ENCODE measurements at places on chromosomes 3 and 15. TPM values are rescaled to one million over a fixed set of nuclear protein-coding genes. Genes with fewer than 3 reads are reported as not detected.

GRCh38 chr15:71883447-71883846 lies 73.1 kb downstream of the NR2E3 start:
- DNase-seq, result no peak

GRCh38 chr3:173411375-173411973 lies 13.9 kb downstream of the NLGN1 start:
- DNase-seq, result peak; percentile 75

DNA sequence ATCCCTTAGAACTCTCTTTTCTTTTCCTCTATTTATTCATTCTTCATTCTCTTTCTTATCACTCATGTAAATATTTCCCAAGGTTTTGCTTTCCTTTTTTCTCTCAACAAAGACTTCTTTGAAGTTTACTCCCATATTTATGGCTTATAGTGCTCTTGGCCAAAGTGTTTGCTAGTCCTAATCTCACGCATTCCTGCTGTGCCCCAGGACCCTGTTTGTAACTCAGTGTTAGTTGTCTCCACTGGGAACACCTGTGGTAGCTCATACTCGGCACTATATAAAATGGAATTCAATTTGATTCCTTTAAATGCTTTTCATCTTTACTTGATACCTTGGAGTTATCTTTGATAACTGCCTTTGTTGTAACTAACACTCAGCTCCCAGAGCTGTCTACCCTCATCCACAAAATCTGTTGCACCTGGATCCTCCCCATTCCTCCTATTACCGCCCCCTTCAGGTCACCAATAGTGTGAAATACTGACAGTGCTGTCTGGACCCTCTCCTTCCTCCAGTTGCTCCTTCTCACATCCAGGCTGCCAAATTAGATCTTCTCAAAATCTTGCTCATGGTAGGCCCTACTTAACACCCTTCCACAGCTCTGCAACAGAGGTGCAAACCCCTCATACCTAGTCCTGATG lies 76.8 kb downstream of the TIGIT start:
- peak; percentile 29 for DNase-seq

- DNase-seq, result no peak
Observed at GRCh38 chr15:63473749-63473998, 30.7 kb upstream of the USP3 start.

DNA sequence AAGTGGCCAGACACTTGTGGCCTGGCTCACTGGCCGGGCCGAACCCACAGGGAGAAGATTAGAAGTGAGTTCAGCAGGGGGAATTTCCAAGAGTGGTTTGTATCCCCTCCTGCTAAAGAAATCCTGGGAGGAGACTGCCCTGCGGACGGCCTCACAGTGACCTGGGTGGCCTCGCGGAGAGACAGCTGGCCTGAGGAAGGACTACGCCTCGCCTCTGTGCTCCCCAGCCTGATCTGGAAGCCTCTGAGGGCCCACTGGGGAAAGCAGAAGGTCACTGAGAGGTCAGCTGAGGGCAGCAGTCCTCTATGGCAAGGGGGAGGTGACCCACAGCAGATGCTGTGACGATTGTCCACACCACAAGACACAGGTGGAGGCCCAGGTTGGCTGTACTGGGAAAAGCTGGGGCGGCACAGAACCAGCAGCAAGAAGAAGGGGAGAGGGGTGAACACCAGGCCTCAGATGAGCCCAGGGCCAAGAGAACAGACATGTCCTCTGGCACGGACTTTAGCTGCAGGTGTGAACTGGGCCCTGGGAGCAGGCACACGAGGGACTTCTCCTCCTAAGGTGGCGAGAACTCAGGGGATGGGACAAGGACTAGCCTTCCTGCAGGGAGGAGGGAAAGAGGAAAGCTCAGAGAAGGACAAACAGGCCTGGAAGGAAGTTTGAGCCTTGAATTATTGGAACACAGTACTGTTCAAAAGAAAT lies 37.2 kb upstream of the DLG1 start:
- DNase-seq, result no peak

Gene GOLGA8S
- total RNA-seq, result not detected

Gene PRSS50
- not detected for total RNA-seq

All from SK-MEL-5 (cell line).